ENCODE measurements at places on chromosomes 16 and 17. TPM values are rescaled to one million over a fixed set of nuclear protein-coding genes. Genes with fewer than 3 reads are reported as not detected.

NPIPA3 gene
- 0.34 TPM for total RNA-seq

IL17C gene
- total RNA-seq = not detected

DNA sequence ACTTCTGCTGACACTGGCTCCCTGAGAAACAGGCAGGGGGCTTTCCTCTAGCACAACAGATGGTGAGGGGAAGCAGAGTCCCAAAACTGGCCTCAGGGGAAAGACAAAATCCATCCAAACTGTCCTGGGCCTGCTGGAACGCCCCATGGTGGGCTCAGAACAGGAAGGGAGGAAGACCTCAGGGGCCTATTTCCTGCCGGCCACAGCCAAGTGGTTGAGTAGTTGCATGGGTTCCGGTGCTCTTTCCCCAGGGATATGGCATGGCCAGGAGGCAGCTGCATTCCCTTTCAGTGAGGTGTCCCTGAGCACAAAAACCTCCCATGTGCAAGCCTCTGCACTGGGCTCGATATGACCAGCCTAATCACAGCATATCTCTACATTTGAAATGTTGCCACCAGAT lies 303.0 kb upstream of the IRX5 start:
- no peak for DNase-seq
- no peak overlapping the region for H3K4me3 ChIP-seq
- no peaks in the 10 kb centered on the region for H3K36me3 ChIP-seq
- H3K27me3 ChIP-seq = no peaks in the 10 kb centered on the region
- H3K27ac ChIP-seq = no peak overlapping the region
- H3K4me1 ChIP-seq = no peaks in the 10 kb centered on the region

- H3K4me1 ChIP-seq = peaks cover 7% of the 10 kb centered on the region
- no peak for DNase-seq
- H3K27ac ChIP-seq = no peak overlapping the region
These were observed 6.1 kb downstream of the ASGR2 start for GRCh38 chr17:7108560-7108925.

- no peak for DNase-seq
- H3K27me3 ChIP-seq = no peaks in the 10 kb centered on the region
- H3K27ac ChIP-seq = no peak overlapping the region
- H3K4me3 ChIP-seq = no peak overlapping the region
- no peaks in the 10 kb centered on the region for H3K36me3 ChIP-seq
- H3K4me1 ChIP-seq = no peaks in the 10 kb centered on the region
These were observed 19.1 kb upstream of the DDX52 start for GRCh38 chr17:37662353-37662752.

- H3K36me3 ChIP-seq = no peaks in the 10 kb centered on the region
- DNase-seq = no peak
- H3K27ac ChIP-seq = no peak overlapping the region
- no peaks in the 10 kb centered on the region for H3K27me3 ChIP-seq
- no peaks in the 10 kb centered on the region for H3K4me1 ChIP-seq
These were observed 162.6 kb downstream of the TOX3 start for GRCh38 chr16:52384378-52384777.

DNA sequence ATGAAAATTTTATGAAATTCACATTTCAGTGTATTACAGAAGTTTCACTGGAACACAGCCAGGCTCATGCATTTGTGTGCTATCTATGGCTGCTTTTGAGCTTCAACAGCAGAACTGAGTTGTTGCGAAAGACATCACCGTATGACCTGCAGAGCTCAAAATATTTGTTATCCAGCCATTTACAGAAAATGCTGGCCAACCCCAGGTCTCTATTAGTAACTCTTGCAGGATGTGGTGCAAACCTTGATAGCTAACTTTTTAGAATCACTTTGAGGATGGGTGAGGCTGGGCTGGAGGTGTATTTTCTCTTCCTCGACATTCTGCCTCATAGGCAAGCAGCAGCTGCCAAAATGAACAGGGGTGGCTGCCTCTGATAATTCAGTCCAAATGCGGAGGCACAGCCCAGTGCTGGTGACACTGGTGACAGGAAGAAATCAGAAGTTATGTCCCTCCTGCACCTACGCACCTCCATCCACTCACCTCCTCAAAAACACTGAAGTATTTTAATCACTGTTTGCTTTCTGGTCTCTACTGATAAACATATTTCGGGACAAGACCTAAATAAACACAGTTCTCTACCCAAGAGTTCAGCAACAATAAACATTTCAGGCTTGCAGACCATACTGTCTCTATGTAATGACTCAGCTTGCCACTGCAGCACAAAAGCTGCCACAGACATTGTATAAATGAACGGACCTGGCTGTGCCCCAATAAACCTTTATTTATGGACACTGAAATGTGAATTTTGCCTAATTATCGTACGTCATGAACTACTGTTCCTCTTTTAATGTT lies 28.5 kb downstream of the ARHGAP17 start:
- H3K36me3 ChIP-seq = no peaks in the 10 kb centered on the region
- peaks cover 3% of the 10 kb centered on the region for H3K4me1 ChIP-seq
- no peaks in the 10 kb centered on the region for H3K27me3 ChIP-seq
- no peak overlapping the region for H3K27ac ChIP-seq
- no peak for DNase-seq

GRCh38 chr17:16495980-16496819 lies 4.2 kb upstream of the LRRC75A start:
- H3K27ac ChIP-seq = no peak overlapping the region
- DNase-seq = no peak
- peaks cover 2% of the 10 kb centered on the region for H3K4me1 ChIP-seq
- H3K4me3 ChIP-seq = no peak overlapping the region
